ENCODE measurements at places on chromosomes 11 and 22. TPM values are rescaled to one million over a fixed set of nuclear protein-coding genes. Genes with fewer than 3 reads are reported as not detected.

GRCh38 chr11:130480711-130481140 is 32.3 kb downstream of the ADAMTS15 start:
- DNase-seq = no peak

DNA sequence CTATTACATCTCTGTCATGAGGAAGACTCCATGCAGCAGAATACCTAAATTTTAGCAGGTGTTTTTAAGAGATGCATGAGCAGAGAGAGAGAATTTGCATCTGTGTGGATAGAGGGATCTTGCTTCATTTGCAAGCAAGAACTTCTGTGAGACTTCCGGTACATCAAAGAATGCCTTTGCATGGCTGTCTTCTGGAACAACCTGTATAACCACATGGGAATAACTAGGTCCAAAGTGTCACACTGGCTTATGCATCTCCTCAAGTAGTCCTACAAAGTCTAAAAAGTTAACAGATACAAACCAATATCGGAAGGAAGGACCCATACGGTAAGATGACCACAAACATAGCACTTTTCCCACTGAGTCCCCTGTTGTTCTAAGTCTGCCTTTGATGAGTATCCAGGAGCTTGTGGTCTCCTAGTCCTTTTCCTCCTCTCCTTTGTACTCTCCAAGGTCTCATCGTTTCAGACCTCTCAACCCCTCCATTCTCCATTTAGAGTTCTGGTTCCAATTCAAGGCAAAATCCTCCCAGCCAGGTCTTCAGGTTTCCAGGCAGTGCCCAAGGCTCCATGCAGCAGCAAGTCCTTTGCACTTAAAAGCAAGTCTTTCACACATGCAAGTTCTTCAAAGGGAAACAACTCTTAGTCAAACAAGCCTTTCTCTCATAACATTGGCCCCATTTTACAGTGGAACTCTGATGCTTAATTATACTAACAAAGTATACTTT is 581.7 kb upstream of the ARHGAP42 start:
- DNase-seq = no peak

- no peak for DNase-seq
These were observed 2.4 kb downstream of the LINC01488 start for GRCh38 chr11:69483691-69484426.

Gene ISX
- not detected for total RNA-seq

Data from SJSA1 (cell line).